ENCODE measurements at places on chromosomes 7 and 10.

GRCh38 chr7:24723178-24723530 lies 34.1 kb downstream of the GSDME start:
- DNase-seq: no peak

DNA sequence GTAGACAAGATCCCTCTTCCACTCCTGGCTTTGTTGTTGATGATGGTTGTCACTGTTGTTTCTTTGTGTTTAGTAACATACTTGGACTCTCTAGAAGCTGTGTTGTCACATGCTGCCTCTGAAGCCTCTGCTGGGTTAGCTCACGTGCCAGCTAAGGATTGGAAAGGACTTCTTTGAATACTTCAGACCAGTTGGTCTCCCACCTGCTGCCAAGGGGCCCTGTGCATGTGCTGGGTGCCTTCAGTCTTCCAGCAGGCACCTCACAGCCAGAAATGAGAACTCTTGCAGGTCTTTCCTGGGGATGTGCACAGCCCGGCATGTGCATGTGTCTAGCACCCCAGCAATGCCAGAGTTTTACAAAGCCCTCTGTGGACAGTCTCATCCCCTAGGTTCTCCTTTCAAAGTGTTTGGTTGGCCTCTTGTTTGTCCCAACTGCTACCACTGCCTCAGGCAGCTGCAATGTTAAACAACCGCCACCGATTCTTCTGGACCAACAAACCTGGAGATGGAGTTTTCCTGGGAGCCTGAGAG lies 21.7 kb upstream of the NCAPG2 start:
- DNase-seq: no peak

GRCh38 chr7:94466516-94466915 lies 43.1 kb upstream of the CASD1 start:
- no peak for DNase-seq

DNA sequence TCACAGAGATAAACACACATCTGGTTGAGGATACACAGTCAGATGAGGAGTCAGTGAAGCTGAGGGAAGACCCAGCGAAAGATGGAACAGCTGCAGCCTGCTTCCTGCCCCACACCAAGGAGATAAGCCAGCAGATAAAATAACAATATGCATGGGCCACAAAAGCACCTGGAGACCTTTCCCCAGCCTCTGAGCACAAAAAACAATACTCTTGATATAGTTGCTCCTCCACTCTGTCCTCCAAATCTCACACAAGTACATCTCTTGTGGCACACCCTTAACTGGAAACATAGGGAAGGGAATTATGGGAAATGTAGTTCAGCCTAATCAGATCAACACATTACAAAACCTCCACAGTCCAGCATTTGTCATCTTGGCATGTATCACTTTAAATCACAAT lies 9.7 kb upstream of the FHIP2A start:
- DNase-seq: no peak

GRCh38 chr7:29565224-29565630 lies 1.6 kb downstream of the PRR15 start:
- DNase-seq: no peak

- DNase-seq: no peak
These were observed 116.3 kb upstream of the CSTF2T start for GRCh38 chr10:51815723-51816122.

GRCh38 chr10:10165415-10165814 lies 852.3 kb upstream of the CELF2 start:
- no peak for DNase-seq

DNA sequence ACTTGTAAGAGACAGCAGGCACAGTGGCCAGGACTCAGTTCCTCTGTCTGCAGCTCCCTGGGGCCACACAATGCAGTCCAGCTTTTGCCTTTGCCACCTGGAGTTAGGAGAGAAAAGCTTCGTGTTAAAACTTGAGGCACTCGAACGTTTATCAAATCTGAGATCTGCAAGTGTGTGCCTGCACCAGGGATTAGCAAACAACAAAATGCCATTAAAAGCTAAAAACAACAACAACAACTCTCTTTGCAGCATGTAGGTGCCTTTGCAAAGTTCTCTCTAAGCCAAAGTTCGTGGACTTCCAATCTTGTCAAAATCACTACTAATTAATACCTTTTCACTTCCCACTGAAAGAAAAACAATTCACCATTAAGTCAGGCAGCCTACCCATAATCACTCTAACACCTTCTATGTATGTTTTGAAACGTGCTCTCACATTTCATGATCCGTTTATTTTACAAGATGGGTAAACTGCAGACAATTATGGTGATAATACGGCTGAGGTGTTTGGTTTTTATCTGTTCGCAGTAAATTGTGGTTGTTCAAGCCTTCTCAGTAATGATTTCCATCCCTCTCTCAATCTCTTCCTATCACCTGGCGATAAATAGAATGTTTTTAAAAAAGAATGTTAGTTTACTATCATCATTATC lies 36.2 kb upstream of the SDK1 start:
- DNase-seq: no peak

GRCh38 chr7:47485640-47486435 lies 96.1 kb downstream of the TNS3 start:
- DNase-seq: no peak

GRCh38 chr7:265192-265997 lies 24.6 kb upstream of the FOXL3 start:
- no peak for DNase-seq

DNA sequence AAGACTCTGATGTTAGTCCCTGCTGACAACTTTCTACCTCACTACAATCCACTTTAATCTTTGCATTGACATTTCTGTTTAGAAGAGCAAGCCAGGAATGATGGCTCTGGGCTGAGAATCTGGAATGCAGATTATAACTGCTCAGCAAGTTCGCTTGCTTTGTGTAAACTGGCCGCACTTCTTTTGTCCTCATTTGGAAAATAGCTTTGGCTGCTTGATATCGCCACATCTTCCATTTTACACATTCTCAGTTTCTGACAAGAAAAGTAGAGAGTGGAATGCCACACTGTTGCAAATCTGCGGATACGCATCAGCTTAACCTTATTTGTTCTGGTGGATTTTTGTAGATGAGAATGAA lies 429.8 kb downstream of the KCNMA1 start:
- DNase-seq: no peak

DNA sequence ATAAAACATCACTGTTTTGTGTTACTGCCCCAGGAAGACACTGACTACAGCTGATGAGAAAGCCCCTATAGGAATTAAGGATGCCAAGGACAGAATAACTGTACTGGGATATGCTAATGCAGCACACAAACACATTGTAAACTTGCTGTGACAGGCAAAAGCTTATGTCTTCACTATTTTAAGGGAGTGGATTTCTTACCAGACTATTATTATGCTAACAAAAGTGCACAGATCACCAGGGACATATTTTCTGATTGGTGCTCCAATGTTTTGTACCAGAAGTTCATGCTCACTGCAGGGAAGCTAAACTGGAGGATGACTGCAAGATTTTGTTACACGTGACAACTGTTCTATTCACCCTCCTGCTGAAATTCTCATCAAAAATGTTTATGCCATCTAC lies 48.1 kb upstream of the PTPN12 start:
- no peak for DNase-seq

GRCh38 chr10:12937527-12937926 lies 64.0 kb downstream of the CCDC3 start:
- DNase-seq: no peak

- no peak for DNase-seq
These were observed 65.5 kb downstream of the MLLT10 start for GRCh38 chr10:21599582-21599981.

GRCh38 chr7:133489906-133490305 lies 237.0 kb downstream of the EXOC4 start:
- DNase-seq: no peak

GRCh38 chr10:126854726-126855495 lies 50.3 kb upstream of the DOCK1 start:
- no peak for DNase-seq

GRCh38 chr10:113347508-113347907 lies 205.3 kb upstream of the HABP2 start:
- DNase-seq: no peak

- no peak for DNase-seq
These were observed 118.2 kb downstream of the ST7 start for GRCh38 chr7:117071551-117071950.

DNA sequence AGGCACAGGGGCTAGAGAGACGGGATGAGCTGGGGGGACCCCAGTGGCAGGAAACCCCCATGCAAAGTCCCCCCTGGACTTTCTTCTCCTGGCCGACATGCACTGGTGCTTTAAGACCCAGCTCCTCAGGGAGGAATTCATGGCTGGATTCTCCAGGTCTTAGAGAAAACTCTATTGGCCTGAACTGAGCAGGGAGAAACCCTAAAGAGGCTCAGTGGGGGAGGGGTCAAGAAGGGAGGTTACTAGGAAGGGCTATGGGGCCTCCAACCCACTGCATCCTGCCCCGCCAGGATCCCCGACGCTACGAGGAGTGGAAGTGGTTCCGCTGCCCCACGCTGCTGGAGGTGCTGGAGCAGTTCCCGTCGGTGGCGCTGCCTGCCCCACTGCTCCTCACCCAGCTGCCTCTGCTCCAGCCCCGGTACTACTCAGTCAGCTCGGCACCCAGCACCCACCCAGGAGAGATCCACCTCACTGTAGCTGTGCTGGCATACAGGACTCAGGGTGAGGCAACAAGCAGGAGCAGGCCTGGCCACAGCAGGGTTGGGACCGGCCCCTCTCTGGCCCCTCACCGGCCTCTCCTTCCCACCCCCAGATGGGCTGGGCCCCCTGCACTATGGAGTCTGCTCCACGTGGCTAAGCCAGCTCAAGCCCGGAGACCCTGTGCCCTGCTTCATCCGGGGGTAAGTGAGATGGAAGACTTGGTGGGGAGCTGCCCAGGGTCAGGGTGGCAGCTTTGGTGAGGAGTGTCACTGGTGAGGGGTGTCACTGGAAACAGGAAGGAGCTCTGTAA lies 13.8 kb downstream of the ATG9B start:
- DNase-seq: no peak

DNA sequence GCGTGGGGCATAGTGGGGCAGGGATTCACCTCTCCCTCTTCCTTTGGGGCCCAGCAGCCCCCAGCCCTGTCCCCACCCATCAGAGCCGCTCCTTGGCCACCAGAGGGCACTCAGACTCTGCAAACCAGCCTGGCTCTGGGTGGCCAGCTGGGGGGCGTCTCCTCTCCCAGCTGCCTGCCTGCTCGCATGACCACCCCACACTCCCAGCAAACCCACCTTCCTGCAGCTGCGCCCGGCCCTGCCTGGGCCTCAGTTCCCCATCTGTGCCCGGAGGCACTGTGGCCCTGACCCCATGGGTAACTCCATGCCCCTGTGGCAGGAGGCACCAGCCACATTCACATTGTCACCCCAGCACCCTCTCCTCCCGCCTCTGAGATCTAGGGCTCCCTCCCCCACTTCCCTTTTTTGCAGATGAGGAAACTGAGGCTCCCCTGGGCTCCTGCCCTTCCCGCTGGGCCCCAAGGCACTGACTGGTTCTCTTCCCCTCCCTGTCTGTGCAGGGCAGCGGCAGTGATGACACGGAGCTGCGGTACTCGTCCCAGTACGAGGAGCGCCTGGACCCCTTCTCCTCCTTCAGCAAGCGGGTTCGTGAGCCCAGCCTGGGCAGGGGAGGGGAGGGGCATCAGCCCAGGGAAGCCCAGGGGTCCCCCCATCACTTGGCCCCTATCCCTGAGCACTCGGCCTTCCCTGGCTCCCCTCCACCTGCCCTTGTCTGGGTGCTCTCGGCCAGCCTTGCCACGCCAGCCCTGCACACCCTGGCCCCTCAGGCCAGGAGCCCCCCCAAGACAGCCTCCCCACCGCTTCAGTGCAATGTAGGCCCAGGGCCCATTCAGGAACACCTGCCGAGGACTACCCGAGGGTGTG lies 6.9 kb upstream of the SH2B2 start:
- DNase-seq: peak; percentile 50

GRCh38 chr10:72784551-72785351 lies 92.8 kb downstream of the MCU start:
- no peak for DNase-seq

- no peak for DNase-seq
These were observed 29.2 kb upstream of the NPFFR1 start for GRCh38 chr10:70312972-70313371.

DNA sequence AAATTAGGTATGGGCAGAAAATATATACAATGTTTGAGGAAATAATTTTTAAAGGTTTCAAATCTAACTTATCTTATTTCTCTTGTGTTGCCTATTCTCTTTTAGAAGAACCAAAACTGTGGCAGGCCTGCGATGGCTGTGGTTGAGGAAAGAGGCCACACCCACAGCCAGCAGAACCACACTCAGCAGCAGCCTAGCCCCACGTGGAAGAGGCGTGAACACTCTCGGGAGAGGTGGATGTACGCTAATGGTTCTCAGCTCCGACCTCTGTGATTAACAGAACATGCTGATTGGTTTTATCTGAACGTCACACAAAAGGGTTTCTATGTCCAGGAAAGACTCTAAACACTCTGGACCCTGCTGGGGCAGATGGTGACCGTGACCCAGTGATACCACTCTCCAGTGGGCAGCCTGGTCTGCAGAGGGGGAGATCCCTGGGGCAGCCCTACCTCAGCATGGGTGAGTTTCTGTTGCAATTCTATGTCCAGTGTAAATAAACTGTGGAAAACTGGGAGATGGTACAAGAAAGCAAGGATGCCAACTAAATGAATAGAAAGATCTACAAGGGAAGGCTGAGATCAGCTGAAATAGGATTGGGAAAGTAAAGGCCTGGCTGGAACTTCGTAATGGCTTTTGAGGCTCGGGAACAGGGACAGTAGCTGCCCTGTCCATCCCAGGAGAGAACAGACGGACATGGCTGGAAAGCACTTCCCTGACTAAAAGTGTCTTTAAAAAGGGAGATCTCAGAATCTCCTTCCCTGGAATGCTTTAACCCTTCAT lies 26.6 kb downstream of the DIP2C start:
- no peak for DNase-seq

GRCh38 chr7:94040254-94040653 lies 36.1 kb upstream of the BET1 start:
- DNase-seq: no peak

- no peak for DNase-seq
These were observed 172.6 kb downstream of the FAM107B start for GRCh38 chr10:14601872-14602725.

- no peak for DNase-seq
These were observed 55.1 kb downstream of the PDZD8 start for GRCh38 chr10:117320050-117320665.

DNA sequence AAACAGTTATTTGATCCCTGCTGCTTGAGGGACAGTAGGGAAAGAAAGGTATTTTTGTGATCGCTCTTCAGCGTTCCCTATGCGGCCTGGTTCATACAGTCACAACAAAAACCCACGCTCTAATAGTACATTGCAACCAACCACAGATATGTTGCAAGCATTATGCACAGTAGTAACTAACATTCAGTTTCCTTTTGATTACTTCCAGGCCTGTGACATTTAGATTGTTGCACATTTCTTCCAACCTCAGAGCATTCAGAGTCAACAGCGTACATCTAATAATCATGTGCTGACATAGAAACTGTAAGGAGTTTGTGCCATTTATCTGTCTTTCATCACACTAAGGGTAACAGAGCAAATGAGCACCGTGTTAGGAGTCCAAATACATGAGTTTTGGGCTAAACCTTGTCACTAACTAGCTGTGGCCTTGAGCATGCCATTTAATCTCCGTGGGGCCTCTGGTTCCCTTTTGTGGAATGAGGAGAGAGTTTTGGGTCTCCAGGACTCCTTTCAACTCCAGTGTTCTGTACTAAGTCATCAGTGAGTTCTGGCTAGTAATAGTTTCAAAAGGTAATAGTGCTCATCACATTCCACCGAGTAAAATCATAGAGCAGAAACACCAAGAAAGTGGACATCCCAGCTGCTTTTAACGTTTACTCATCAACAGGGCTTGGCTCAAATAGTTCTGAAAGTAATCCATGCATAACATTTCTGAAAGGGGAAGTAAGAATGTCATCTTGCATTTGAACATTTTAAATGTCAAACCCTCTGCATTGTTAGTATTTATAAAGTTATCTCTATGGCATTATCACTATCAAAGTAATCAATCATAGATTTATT lies 99.0 kb upstream of the FZD1 start:
- DNase-seq: no peak
